Caco-2 (cell line): ENCODE measurements at places on chromosomes 16 and 17.

DNA sequence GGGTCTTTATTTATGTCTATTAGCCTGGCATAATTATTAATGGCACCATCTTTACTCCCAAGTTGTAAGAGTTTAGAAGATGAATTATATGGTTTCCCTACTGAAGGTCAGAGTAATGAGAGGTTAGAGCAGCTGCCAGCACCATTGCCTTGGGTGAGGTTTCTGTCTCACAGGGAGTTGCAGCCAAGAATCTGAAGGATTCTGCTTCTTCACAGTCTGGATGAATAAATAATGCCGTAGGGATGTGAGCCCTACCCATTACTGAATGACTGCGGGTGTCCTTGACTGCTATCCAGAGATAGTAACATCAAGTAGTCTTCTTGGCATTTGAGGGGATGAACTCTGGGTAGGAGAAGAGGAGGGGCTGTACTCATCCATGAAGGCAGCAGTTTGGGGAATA lies 52.8 kb upstream of the SMIM36 start:
- no peak for DNase-seq

DNA sequence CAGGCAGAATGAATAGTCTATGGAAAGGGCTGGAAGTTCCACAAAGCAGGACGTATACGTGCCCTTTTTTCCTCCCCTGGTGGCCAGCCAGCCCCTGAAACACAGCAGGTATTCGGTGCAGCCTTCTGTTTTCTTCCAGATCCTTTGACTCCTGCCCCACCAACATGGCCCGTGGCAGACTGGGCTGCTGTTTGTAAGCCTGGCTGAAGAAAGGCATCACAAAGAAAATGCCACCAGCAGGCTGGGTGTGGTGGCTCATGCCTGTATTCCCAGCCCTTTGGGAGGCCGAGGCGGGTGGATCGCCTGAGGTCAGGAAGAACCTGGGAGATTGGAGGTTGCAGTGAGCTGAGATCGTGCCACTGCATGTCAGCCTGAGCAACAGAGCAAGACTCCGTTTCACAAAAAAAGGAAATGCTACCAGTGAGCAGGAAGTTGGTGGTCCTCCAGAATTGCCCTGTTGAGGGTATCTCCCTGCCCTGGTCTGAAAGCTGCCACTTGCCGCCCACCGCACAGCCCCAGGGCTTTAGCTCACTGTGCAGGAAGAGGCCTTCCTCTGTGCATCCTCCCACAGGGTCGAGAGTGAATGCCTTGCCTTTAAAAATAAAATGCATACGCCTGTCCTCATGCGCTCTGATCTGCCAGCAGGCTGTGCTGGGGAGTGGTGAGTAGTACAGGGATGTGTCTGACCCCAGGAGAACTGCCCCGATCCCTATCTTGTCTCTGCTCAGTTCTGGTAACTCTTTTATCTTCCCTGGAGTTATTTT lies 587.7 kb downstream of the MAF start:
- no peak for DNase-seq

GRCh38 chr16:72847187-72848027 lies 200.5 kb downstream of the ZFHX3 start:
- peak; percentile 51 for DNase-seq

DNA sequence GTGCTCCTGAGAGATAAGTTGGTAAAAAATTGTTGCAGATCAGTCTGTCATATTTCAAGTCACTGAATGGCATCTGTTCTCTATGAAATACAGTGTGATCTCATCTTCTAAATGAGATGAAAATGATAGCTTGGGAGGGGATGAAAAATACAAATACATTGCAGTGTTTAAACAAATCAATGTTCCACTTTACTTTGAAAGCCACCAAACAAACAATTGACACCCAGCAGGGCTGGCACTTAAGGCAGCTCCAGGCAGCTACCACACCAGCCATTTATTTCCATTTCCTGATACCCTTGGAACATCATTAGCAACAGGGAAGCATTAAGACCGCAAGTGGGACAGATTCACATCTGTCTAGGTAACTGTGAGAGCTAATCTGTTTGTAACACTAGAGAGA lies 827.6 kb upstream of the KIF2B start:
- no peak for DNase-seq

DNA sequence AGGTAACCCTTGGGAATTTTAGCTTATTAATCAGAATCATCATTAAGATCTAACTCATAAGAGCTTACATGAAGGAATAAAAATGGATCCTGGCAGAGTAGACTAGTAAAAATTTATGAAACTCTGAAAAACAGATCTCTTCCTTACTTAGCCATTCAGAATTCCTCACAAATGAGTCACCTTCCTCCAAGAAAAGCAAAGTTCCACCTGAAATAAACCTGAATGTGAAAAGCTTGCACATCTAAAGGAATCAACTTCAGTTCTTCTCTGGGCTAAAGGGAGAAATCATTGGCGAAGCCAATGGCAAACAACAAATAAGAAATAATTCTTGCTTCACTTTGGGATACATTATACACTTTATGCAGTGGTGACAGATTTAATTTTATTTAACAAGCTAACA lies 22.7 kb downstream of the MYO1D start:
- no peak for DNase-seq

- no peak for DNase-seq
Measured at GRCh38 chr17:17180141-17180603, 26.0 kb downstream of the PLD6 start.

GRCh38 chr17:69609473-69610305 lies 195.2 kb downstream of the MAP2K6 start:
- no peak for DNase-seq

GRCh38 chr17:81803728-81804558 lies at the start of gene GCGR:
GCGR (plus strand) TSS chr17:81804150; CDS start chr17:81809019, 4,869 bp downstream.
- no peak for DNase-seq

GRCh38 chr17:288802-289356 lies 63.7 kb downstream of the RPH3AL start:
- DNase-seq, result no peak

- DNase-seq, result no peak
Measured at GRCh38 chr17:76353004-76353598, 615 bp downstream of the PRPSAP1 start.

GRCh38 chr17:27451906-27452305 lies 4.3 kb upstream of the KSR1 start:
- no peak for DNase-seq

- peak; percentile 75 for DNase-seq
Measured at GRCh38 chr16:75648265-75649076, 898 bp downstream of the TERF2IP start.

- peak; percentile 61 for DNase-seq
Measured at GRCh38 chr16:21708533-21709115, 44.9 kb downstream of the OTOA start.
